Dermis microvascular lymphatic vessel endothelial cell (primary cell): ENCODE measurements at places on chromosomes 13 and 19. TPM values are rescaled to one million over a fixed set of nuclear protein-coding genes. Genes with fewer than 3 reads are reported as not detected.

Gene CEACAM4
- not detected in 2 replicates for total RNA-seq

Gene ZNF44
- total RNA-seq = 3.9 and 4.8 TPM in 2 replicates

Gene ZNF541
- 0.39 and 0.63 TPM in 2 replicates for total RNA-seq

- no peak for DNase-seq
These were observed 94.5 kb downstream of the GNG7 start for GRCh38 chr19:2607712-2608601.

- DNase-seq = peak; percentile 83
These were observed at the start of gene ZNF134 for GRCh38 chr19:57613941-57614743. Gene ZNF134, plus strand, starts transcription at chr19:57614242. Its CDS starts 5,227 bp downstream, at chr19:57619469.

GRCh38 chr19:50924586-50924985 is 13.4 kb upstream of the KLK4 start:
- no peak for DNase-seq

Gene KIR2DL3
- not detected in 2 replicates for total RNA-seq

GRCh38 chr19:11964858-11965645 is at the start of gene ZNF763:
Gene ZNF763, plus strand, starts transcription at chr19:11965040. Its CDS starts 169 bp downstream, at chr19:11965209.
- peak; percentile 55 for DNase-seq

- no peak for DNase-seq
These were observed 465.0 kb downstream of the TSHZ3 start for GRCh38 chr19:30884146-30884812.

DNA sequence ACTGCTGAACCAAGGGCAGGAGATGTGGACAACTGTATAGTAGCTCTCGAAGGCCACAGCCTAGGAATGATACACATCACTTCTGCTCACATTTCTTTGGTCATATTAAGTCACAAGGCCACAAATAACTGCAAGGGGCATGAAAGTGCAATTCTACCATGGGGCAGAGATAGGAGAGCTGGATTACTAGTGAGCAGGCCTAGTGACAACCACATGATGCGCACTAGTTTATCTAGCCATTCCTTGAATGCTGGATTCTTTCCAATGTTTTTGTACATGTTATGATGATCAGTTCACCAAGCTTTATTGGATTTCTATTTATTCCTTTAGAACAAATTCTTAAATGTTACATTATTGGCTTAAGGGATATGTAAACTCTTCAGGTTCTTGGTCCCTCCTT is 100.7 kb downstream of the MIPEP start:
- no peak for DNase-seq

DNA sequence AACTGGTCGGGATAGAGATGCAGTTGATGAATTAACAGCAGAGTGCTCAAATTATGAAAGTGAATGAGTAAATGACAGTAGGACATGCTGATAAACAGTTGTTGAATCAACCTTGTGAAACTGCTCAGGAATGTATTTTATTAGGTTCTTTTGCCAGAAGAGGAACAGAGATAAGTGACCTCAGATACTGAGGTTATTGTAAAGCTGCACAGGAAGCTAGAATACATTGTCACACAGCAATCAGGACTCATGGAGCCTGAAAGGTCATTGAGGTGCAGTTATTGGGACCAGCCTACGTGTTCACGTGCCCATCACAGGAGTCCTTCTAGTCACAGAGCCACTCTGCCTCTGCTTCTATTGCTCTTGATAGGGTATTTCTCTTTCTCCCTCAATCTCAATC is 47.5 kb upstream of the MED4 start:
- DNase-seq = peak; percentile 84

Gene PSG3
- under 0.01 and 0.13 TPM in 2 replicates for total RNA-seq

- no peak for DNase-seq
These were observed 20.3 kb downstream of the C13orf46 start for GRCh38 chr13:113953561-113953960.

DNA sequence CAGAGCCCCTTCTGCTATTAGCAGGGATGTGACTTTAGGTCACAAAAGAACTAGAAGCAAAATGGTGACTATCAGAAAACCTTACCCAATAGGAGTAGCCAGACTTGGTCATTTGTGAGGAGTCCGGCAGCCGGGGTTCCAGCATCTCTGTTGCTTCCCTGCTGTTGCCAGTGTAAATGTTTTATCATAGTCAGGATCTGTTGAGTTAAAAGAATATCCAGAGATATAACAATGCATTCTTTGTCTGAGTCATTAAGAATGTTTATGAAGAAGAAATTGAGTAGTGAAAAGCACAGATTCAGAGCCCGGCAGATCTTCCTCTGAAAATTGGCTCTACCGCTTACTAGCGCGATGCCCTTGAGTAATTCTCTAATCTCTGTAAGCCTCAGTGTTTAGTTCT is 84.2 kb downstream of the COL4A2 start:
- DNase-seq = no peak

- DNase-seq = no peak
These were observed 209.1 kb downstream of the OLFM4 start for GRCh38 chr13:53237696-53238095.

Gene ZNF527
- total RNA-seq = 2.8 and 4.6 TPM in 2 replicates

GRCh38 chr13:33583398-33583797 is 234.6 kb upstream of the RFC3 start:
- DNase-seq = no peak

DNA sequence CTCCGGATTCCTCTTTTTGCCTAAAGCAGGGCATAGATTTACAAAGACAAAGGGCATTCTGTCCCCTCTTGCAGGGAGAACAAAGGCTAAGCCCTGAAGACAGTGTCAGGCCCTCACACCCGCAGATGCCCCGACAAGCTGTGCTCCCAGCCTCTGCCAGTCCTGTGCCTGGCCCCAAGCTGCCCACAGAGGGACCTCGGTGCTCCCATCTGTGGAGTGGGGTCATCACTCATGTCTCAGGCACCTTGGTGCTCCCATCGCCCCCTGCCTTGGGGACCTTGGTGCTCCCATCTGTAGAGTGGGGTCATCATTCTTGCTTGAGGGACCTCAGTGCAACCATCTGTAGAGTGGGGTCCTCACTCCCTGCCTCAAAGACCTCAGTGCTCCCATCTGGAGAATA is 24.3 kb downstream of the C13orf46 start:
- no peak for DNase-seq

- no peak for DNase-seq
These were observed 412.0 kb downstream of the SLITRK1 start for GRCh38 chr13:83470133-83470797.

Gene UHRF1
- 18.3 and 27.1 TPM in 2 replicates for total RNA-seq

Gene IZUMO4
- 0.76 and 0.77 TPM in 2 replicates for total RNA-seq

GRCh38 chr19:29531458-29532025 is 5.7 kb downstream of the VSTM2B start:
- no peak for DNase-seq
